Non-pigmented ciliary epithelial cell (primary cell): ENCODE measurements at places on chromosomes 12 and 14.

- DNase-seq, result no peak
These were observed 21.3 kb upstream of the RFLNA start for GRCh38 chr12:124273630-124274029.

DNA sequence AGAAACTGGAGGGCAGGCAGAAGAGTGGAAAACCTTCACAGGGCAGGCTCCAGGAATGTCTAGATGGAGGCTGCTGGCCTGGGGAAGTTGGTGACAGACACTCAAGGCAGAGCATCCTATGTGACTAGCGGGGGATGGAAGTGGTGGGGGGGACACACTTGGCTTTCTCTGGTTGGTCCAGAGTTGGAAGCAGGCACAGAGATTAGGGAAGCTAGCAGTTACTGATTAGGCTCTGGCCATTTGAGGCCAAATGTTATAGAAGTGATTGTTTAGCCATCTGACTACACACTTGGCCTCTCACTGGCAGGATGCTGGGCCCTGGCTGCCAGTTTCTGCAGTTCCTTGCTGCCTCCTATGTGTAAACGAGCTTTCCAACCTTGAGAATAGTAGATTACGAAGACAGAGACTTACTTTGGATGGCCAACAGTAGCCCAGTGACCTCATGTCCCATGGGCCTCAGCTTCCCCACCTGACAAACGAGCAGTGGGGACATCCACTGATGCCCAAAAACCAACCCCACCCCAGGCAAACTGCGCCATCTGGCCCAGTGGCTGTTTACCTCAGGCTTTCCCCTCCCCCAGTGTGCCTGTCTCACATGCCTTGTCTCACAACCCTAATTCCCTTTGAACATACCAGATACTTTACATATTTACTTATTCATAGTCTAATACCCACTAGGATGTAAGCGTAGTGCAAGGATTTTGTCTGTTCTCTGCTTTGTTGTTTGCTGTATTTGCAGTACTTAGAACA lies 102.7 kb downstream of the PAPLN start:
- no peak for DNase-seq

- no peak for DNase-seq
These were observed 14.3 kb downstream of the CEP170B start for GRCh38 chr14:104879201-104879982.

- DNase-seq, result no peak
These were observed 2.3 kb downstream of the KDM2B start for GRCh38 chr12:121578230-121579189.

GRCh38 chr12:24881227-24881626 lies 67.7 kb downstream of the BCAT1 start:
- no peak for DNase-seq

GRCh38 chr12:10128687-10129086 lies 1.3 kb downstream of the CLEC7A start:
- DNase-seq, result no peak

GRCh38 chr12:195156-195555 lies 18.8 kb downstream of the SLC6A12 start:
- no peak for DNase-seq
